Cardiac muscle cell (in vitro differentiated cells and primary cell): ENCODE measurements at places on chromosomes 6 and 20. TPM values are rescaled to one million over a fixed set of nuclear protein-coding genes. Genes with fewer than 3 reads are reported as not detected.

Gene MCCD1
- not detected in 2 replicates for polyA plus RNA-seq

Gene CST5
- 0.56 TPM in 1 of 2 replicates, not detected in the other for polyA plus RNA-seq

Gene WFDC2
- polyA plus RNA-seq: 7.5 and 8.5 TPM in 2 replicates

Gene SLC17A3
- not detected in 2 replicates for polyA plus RNA-seq

DNA sequence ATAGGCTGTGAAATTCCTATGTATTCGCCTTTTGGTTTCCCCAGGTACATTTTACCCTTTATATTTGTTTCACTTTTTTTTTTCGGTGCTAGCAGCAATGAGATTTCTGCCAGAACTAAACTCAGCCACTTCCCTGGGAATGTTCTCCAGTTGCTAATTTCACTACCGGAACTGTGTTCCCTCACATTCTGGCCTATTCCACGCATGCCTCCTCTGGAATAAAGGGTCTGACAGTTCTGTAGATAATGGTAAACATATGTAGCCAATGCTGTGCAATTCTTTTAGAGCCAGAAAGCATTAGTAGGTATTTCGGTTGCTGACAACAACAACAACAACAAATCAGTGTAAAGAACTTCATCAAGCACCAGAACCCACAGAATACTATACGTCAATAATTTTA, 96.1 kb upstream of the TBX18 start:
- DNase-seq: no peak

DNA sequence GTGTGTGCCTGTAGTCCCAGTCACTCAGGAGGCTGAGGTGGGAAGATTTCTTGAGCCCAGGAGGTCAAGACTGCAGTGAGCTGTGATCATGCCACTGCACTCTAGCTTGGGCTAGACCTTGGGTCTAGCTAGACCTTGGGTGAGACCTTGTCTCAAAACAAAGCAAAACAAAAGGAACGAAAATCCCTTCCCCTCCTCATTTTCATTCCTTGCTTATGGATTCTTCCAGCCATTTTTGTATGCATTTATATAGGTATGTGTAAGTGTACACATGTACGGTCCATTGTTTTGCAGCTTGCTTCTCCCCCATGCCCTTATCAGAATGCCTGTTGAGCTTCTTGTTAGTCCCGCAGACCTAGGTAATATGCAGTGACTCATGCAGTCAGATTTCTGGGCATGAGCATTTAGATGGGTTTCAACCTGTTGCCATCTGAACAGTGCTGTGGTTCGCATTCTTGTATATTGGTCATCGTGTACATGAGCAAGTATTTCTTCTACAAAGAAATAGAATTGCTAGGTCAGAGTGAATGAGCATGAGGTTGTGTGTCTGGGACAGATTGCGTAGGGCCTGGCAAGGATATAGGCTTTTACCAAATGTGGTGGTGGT, 73.2 kb downstream of the ATRN start:
- no peak for DNase-seq

- no peak for DNase-seq
These were observed 79.5 kb upstream of the RALGAPA2 start for GRCh38 chr20:20791664-20792568.

DNA sequence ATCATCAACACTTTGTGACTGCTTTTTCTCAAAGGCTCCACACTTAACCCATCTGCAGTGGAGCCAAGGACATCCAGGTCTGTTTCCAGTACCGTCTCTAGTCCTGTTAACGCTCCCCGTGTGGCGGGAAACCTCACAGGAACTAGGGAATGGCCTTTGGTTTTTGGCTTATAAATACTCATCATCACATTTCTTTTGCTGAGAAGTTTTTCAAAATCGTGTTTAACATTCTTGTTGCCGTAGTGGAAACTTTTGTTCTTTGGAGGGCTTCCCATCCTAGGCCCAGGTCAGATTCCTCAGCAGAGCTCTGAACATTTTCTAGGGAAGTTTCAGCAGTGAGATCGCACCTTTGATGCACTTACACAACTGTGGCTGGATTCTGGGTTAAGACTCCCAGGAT, 24.6 kb downstream of the DAAM2 start:
- DNase-seq: no peak

DNA sequence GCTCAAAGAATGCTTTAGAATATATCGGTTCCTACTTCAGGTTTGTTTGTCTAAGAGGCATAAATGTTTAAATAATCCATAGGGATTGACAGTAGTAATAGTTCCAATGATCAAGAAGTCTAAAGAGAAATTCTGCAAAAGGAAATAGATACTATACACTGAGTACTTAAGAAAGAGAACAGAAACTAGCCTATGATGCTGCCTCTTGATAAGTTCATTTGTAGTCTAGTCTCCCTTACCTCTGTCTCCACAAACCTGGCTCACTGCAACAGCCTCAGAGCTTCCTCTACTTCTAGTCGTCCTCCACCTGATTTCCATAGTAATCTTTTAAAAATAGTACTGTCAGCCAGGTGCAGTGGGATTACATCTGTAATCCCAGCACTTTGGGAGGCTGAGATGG, 511.8 kb downstream of the LMBRD1 start:
- DNase-seq: no peak
